ENCODE measurements at places on chromosomes 5 and 9.

- DNase-seq, result no peak
Observed at GRCh38 chr5:66796305-66797292, 200.4 kb downstream of the MAST4 start.

DNA sequence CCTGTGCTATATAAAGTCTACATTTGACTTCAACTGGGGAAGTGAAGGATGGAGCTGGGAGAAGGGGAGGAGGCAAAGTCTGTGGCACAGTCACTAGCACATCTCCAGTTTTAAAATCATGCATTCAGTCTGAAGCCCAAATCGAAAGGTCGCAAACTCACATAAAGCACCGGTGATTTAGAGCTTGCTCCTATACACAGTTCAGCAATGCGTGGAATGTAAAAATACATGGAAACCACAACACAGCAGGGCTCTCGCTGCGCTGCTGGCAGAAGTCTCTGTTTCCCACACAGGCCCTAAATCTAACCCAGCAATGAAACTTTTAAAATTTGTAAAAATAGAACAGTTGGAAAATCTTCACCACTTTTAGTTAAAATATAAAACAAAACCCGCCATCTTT is 68.2 kb downstream of the EBF1 start:
- no peak for DNase-seq

DNA sequence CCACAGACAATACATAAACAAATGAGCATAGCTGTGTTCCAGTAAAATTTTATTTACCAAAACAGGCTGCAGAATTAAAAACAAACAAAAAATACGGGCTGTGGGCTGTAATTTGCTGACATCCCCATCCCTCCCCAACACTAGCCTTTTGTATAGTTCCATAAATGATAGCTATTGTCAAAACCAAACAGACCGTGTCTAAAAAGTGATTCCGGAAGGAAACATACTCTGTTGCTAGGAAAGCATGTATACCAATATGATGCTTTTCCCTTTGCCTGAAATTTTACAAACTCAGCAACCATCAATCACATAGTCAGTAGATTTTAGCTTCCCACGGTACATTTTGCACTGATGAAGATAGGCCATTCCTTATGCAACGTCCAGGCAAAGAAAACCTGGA is 80.0 kb downstream of the TMEM215 start:
- no peak for DNase-seq

GRCh38 chr5:1912951-1913565 is 30.3 kb upstream of the IRX4 start:
- no peak for DNase-seq

- no peak for DNase-seq
Observed at GRCh38 chr5:91977579-91977978, 594.5 kb upstream of the ARRDC3 start.

- no peak for DNase-seq
Observed at GRCh38 chr5:155082401-155082800, 68.8 kb downstream of the KIF4B start.

DNA sequence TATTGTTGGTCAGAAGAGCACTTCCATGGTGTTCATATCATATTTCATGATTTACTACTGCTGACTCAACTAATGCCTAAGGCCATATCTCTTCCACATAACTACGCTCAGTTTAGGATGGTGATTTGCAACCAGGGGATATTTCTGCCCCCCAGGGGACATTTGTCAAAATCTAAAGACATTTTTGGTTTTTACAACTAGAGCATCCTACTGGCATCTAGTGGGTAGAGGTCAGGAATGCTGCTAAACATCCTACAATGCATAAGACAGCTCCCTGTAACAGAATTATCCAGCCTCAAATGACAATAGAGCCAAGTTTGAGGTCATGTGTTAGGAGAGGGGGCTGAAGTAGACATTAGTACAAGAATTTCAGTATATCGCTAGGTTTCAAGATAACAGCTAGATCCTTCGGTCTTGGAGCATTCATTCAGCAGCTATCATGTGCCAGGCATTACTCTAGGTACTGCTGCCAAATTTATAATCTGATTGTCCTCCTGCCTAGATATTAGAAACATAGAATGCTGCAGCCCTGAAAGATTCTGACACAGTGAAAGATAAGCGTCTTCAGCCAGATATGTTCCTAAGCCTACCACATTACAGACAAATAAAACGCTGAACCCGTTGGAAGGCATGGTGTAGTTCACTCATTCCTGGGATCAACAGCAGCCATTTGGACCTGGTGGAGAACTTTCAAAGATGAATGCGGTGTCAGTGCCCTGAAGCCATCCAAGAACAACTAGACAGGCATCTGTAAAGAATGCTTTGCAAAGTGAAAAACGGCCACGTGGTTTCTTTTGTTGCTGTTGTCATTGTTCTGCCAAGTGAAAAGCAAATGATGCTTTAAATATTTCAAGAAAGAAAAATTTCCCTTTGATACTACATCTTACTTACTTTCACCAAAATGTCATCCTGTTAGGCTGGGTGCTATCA is 55.5 kb upstream of the FST start:
- no peak for DNase-seq

GRCh38 chr5:64807520-64807919 is 38.8 kb downstream of the CWC27 start:
- no peak for DNase-seq

GRCh38 chr5:179044765-179045164 is 15.4 kb upstream of the ZNF354C start:
- DNase-seq, result no peak

GRCh38 chr9:109251080-109251775 is 69.6 kb downstream of the EPB41L4B start:
- no peak for DNase-seq

DNA sequence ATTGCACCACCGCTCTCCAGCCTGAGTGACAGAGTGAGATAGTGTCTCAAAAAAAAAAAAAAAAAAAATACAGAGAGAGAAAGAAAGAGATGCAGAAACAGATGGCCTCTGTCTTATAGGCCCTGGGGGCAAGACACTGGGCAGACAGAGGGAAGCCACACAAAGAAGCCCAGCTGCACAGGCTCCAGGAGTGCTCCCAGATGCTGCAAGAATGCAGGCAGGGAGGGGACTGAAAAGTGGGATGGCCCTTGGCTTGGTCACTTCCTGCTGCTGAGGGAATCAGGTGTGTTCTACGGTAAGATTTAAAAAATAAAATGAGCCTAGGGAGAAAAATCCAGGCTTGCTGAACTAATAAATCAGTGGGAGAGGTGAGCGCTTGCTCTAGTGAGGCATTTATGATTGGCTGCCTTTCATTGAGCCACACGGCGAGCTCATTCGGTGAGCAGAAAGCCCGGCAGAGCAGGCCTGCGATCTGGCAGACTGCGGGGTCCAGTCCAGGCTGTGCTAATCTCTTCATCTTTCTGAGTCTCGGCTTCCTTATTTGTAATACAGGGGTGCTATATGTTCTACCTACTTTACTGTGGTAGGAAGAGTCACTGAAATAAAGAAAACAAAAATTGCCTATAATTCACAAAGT is 80.6 kb downstream of the RAD23B start:
- DNase-seq, result no peak

DNA sequence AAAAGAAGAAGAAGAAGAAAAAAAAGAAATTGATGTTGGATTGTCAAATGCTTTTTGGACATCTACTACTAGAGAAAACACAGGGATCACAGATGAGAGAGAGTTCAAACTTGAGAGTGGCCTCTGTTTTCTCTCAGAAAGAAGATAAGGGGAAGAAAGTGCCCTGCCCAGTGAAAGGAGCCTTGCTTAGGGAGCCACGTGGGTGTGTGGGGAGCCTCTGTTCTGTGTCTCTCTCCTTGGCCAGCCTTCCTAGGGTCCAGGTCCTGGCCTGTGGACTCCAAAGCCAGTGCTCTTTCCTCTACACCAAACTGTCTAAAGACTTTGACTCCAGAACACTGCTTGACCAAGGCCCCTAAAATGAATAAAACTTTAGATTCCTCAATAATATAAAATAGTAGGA is 22.0 kb upstream of the COL15A1 start:
- no peak for DNase-seq

- DNase-seq, result no peak
Observed at GRCh38 chr9:132162764-132163456, 1.1 kb downstream of the NTNG2 start.

- no peak for DNase-seq
Observed at GRCh38 chr5:139019880-139020279, 144.7 kb upstream of the LRRTM2 start.

GRCh38 chr9:81666123-81666522 is 23.2 kb downstream of the TLE1 start:
- no peak for DNase-seq

GRCh38 chr5:1437226-1437829 is 7.9 kb downstream of the SLC6A3 start:
- no peak for DNase-seq

GRCh38 chr5:164054461-164054860 is 549.0 kb downstream of the MAT2B start:
- DNase-seq, result no peak

DNA sequence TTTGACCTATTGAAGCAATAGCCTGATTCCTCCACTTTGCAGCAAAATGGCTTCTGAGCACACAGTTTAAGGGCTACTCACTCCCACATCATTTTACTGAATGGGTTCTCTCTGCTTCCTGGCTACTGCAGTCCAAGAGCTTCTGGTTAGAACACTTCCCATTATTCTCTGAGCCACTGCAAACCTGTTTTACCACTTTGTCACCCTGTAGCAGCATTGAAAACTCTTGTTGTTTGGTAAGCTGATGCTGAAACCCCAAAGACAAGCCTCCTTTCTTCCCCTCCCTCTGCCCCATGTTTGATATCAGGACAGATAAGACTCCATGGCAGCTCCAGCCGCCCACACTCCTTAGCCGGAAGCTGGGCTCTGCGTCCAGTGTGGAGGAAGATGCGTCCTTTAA is 84.4 kb upstream of the RARS1 start:
- DNase-seq, result no peak

GRCh38 chr9:69044240-69045219 is 9.0 kb downstream of the FXN start:
- no peak for DNase-seq

- no peak for DNase-seq
Observed at GRCh38 chr9:131891598-131891997, 151.7 kb upstream of the RAPGEF1 start.

GRCh38 chr5:43941806-43942205 is 338.8 kb downstream of the NNT start:
- no peak for DNase-seq

GRCh38 chr5:11822598-11822997 is 81.6 kb downstream of the CTNND2 start:
- DNase-seq, result no peak

- peak; percentile 52 for DNase-seq
Observed at GRCh38 chr5:131264451-131265099, 722 bp downstream of the CDC42SE2 start.

GRCh38 chr9:82206490-82206889 is 217.9 kb downstream of the SPATA31D1 start:
- DNase-seq, result no peak

DNA sequence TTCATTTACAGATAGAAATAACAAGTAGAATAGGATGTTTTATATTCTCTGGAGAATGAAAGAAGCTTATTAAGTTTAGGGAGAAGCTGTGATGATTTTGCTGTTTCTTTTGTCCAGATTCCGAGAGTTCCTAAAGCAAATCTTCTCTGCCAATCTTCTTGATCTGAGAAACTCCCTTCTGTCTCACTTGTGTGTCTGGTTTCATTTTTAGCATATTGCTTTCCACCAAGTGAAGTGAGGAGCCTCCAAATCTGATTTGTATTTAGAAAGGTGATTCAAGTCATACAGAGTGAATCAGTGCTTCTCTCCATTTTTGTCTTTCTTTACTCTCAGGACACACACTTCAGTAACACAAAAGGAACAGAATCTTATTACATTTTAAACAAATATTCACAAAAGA is 48.4 kb downstream of the STX17 start:
- DNase-seq, result no peak

DNA sequence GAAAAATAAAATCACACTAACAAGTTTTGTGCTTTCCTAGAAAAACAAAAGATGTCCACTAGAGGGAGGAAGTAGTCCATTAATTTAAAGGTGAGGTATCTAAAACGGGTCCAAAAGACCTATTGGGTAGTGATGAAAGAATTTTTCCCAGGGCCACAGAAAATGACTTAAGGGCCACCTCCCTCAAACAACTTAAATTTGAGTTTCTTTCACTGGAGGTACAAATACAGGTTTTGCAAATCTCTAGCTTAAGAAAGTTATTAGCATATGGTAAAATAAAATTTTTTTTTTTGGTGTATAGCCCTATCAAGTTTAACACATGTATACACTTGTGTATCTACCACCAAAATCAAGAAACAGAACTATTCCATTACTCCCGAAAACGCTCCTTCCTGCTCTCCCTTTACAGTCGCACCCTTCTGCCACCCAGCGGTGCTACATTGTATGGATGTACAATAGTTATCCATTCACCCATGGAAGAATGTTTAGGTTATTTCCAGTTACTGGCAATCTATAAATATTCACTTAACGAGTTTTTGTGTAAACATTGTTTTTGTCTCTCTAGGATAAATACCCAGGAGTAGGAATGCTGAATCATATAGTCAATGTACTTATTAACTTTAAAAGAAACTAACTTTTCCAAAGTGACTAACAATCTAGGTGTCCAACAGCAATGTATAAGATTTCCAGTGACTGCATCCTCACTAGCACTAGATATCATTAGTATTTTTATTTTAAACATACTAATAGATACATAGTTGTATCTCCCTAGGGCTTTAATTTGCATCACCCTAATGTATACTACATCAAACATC is 21.9 kb downstream of the DEPDC1B start:
- DNase-seq, result no peak

DNA sequence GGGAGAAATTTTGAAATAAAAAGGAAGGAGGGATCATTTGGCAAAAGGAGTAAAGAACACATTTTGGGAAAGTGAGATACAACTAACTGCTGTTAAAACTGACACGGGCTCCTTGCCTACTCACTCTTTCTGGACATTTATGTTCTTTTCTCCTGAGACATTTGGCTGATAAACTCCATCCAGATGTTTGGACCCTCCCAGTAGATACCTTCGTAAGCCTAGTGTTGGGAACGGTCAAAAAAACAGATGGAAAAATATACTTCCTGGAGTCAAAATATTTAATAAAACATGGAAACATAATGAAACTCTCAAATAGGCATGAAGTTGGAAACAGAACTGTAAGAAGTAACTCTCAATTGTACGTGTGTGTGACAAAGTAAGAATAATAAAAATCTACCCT is 360.1 kb upstream of the RIOK2 start:
- DNase-seq, result no peak

DNA sequence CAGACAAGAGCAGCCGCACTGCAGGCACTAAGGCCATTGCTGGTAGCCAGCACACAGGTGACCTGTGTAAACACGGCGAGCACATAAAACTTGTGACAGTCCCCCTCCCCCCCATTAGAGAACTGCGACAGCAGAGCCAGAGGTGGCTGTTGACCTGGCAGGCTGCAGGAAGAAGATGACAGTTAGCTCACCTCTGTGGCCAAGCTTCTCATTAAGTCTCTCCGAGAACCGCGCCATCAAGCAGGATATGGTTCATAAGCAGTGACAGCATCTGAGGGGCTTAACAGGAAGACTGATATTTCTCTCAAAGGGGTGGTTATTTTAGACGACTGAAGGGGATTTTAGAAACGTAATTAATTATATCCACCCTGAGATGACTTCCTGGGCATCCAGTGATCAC is 5.2 kb downstream of the SURF4 start:
- DNase-seq, result no peak

All from hypothalamus (tissue), 51 donors.